RPMI8226 (cell line): ENCODE measurements at places on chromosomes 12 and 14.

- no peak for DNase-seq
Observed at GRCh38 chr12:132488127-132489077, 1.5 kb upstream of the FBRSL1 start.

- no peak for DNase-seq
Observed at GRCh38 chr14:65131301-65131701, 29.0 kb upstream of the MAX start.

DNA sequence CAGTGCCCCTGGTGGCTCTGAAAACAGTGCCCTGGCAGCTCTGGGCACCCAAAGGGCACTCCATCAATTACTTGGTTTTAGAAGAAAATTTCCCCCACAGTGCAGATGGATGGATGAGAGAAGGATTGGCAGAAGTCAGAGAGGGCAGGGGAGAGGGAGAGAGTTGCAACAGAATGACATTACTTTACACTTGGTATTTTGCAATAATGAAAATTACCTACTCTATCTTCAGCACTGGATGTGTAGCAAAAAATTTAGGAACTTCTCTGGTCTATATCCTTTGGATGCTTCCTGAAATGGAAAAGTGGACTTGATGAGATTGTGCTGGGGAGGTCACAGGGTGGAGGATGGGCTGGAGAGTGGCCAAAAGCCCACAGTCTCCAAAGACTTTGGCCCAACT, 193.2 kb downstream of the CHST11 start:
- no peak for DNase-seq

DNA sequence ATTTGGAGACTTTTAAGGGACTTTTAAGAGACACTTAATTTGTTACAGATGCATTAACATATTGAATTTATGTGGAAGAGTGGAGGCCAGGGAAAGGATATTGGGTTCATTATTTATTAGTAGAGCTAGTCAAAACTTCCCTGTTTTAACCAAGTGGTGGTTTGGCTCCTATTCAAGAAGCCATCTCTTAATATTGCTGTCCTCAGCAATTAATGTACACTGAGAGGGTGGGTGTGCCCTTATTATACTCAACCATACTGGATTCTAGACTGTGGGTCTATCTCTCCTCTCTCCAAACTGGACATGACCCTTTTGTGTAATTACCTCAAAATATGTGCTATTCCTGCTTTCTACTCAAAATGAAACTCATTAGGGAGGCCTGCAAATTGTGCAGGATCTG, 398.7 kb upstream of the DDHD1 start:
- DNase-seq: no peak

DNA sequence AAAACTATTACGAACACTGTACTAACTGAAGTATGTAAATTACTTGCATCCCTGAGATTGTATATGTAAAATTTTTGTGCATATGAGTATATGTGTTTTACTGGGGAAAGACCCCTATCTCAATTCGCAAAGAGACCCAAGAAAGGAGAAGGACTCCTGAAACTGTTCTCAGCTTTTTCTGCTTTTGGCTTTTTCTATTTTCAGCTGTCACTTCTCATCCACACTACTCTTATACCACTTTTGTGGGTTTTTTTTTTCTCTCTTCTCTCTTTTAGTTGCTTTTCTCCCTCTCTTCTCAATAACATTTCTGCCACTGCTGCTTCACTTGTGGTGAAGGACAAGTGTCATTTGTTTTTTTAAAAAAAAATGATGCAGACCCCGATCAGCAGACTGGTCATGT, 39.8 kb downstream of the NIN start:
- no peak for DNase-seq

DNA sequence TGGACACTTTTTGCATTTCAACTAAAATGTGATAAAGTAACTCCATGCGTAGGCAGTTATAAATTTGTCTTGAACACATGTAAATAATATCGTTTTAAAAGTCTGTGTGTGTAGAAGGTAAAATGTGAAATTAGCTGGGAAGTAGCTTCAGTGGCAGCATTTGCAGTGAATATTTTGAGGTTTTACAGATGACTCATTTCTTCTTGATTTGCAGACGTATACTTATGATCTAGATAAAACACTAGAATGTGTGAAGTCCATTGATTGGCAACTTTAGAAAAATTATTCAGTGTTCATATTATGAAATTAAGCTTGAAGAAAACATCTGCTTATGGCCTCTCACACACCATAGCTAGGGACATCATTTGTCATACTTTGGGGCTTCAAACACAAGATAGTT, 788.6 kb upstream of the NOVA1 start:
- no peak for DNase-seq

- no peak for DNase-seq
Observed at GRCh38 chr14:103773521-103773920, 57.9 kb downstream of the ZFYVE21 start.

GRCh38 chr12:26119391-26119989, 5.3 kb downstream of the BHLHE41 start:
- DNase-seq: peak; percentile 65

GRCh38 chr14:54374117-54374884, 22.5 kb upstream of the CDKN3 start:
- DNase-seq: no peak

DNA sequence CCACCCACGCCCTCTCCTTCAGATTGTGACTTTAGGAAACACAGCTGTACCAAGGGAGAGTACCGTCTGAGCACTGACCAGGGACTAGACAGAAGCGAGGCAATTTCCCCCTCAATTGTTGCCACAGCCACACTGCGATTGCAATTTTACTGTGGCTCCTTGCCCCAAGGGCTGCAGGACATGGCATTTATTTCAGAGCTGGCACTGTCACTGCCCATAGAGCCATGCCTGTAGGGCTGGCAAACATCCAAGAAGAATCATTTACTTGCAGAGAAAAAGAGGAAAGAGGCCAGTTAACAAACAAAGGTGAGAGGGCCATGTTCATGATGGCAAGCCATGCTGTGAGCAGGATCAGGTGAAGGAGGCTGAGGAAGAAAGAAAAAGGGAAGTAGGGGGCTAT, 129.6 kb downstream of the EMP1 start:
- DNase-seq: peak; percentile 4
